ENCODE measurements at places on chromosomes 7 and 10.

DNA sequence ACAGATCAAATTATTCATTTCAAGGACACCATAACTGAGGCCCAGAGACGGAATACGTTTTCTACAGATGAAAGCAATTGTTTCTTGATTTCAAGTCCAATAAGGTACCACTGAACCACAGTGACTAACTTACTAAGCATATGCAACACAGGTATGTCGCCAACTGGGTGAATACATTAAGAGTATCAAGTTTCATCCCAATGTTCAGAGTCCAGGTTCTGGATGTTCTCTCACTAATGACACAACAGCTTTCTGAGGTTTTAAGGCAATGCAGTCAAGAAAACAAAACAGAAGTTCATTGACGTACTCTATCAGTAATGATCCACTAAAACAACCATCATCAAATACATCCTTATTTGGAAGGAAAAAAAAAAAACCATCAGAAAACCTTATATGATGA lies 35.8 kb downstream of the NSUN6 start:
- no peak for DNase-seq

- no peak for DNase-seq
These were observed 165.6 kb downstream of the HGF start for GRCh38 chr7:81604075-81604807.

DNA sequence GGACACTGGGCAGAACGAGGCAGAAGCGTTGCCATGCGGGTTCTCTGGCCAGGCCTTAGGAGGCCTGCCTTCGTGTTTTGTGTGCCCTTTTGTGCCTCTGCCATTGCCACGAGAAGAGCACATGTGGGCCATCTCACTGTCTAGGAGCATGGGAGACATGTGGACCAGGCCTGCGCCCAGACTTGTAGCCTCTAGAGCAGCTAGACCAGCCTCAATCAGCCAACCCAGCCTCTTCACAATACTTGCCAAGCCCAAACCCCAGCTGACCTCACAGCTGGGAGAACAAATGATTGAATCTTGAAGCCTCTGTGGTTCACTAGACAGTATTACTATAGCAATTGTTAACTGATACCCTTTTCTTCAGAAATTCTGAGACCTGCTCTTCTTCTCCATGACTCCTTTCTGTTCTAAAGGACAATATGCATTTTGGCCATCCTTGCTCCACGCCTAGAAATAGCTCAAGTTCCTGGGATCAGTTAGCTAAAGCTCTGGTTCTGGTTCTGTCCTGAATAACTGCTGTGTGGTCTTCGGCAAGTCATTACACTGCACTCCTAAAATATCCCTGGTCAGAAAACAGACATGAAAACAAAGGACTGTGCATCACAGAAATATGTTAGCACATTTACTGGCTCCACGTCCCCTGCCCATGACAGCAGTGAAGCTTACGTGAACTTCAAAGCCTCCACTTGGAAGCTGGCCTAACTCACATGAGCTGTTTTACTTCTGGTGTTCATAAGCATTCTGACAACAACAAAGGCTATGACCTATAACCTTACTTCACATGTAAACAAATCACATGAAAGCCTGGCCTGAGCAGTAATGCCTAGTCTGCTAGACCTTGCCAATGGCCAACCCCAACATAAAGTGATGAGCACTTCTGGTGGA lies 72.3 kb upstream of the MKRN1 start:
- no peak for DNase-seq

GRCh38 chr7:143300959-143301935 lies 13.1 kb downstream of the CASP2 start:
- peak; percentile 93 for DNase-seq

GRCh38 chr7:135741905-135742304 lies 6.7 kb downstream of the FAM180A start:
- DNase-seq, result no peak

GRCh38 chr10:104540181-104540580 lies 100.9 kb upstream of the SORCS3 start:
- no peak for DNase-seq

- DNase-seq, result no peak
These were observed 4.6 kb upstream of the LBX1 start for GRCh38 chr10:101233863-101234262.

Data from NB4 (cell line).